ENCODE measurements at places on chromosomes 2 and 18. TPM values are rescaled to one million over a fixed set of nuclear protein-coding genes. Genes with fewer than 3 reads are reported as not detected.

DNA sequence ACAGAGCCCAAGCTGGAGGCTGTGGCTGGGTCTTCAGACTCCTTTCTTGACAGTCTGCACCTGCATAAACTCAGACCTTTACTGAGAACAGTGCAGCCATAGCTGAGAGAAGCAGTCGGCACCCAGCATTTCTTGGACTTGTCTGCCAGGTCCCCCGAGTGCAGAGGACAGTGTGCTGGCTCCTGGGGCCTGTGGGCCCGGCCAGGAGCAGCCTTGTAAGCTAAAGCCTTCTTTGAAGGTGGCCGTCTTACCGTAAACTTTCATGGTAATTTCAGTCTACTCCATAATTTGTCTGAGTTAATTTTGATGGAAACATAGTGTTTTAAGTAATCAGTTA, 70.9 kb downstream of the LRRFIP1 start:
- ATAC-seq, result no peak

GRCh38 chr2:130884013-130884412, 47.3 kb downstream of the ARHGEF4 start:
- no peak for ATAC-seq

DNA sequence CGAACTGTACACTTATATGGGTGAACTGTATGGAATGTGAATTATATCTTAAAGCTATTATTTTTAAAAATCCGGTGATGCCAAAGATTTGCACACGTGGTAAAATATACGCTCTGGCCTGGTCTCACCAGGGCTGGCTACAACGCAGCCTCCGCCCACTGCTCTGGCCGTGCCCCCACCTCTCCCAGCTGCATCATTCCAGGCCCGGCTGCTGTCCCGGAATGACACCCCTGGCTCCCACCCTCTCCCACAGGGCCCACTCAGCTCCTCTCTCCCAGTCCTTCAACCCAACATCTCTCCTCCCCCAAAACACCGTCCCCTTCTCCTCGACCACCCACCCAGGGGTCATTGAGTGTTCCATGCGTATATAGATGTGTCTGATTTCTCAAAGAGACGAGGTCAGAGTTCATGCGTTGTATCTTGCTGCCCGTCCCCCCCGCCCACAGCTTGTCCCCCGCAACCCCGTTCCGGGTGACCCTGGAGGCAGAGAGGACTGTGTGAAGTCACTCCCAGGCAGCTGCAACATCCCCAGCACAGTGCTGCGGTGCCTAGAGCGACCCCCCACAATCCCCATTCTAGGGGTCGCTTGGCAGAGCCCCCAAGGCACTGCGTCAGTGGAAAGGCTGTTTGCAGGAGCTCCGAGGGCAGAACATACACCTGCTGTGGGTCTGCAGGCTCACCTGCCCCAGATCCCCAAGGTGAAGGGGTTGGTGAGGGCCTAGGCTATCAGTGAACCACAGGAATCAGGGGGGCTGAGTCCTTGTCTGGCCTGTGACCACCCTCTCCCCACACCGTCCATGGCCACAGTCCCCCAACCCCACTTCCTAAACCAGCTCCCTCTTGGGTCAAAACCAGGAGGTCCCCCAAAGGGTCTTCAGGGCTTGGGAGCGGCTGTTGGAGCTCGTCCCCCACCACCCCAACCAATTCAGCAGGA, 13.3 kb downstream of the DNMT3A start:
- ATAC-seq, result no peak

- ATAC-seq, result no peak
Measured at GRCh38 chr2:95017836-95018235, 7.7 kb upstream of the MAL start.

DNA sequence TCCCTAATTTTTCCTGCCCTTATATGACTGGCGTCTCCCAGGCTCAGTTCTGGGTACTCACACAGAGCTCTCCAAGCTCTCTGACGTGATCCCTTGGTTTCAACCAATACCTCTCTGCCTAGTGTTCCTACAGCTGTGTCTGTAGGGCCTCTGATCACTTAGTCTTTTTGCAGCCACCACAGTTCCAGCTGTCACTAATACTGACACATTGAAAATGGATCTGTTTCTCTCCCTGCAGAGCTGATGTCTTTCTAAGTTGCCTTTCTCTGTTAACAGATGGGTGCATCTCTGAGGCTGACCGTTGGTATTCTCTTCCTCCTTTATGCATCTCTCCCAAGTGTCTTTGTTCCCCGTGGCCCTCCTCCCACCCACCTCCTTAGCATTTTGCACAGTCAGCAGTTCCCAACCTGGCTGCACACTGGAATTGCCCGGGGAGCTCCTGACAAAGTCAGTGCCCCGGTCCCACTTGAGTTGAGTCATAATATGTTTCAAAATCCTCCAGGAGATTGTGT, 62.5 kb downstream of the CERS6 start:
- ATAC-seq, result peak; percentile 65

ALPP gene
- total RNA-seq, result not detected

AOX1 gene
- 0.52 TPM for total RNA-seq

DSG1 gene
- not detected for total RNA-seq

DNA sequence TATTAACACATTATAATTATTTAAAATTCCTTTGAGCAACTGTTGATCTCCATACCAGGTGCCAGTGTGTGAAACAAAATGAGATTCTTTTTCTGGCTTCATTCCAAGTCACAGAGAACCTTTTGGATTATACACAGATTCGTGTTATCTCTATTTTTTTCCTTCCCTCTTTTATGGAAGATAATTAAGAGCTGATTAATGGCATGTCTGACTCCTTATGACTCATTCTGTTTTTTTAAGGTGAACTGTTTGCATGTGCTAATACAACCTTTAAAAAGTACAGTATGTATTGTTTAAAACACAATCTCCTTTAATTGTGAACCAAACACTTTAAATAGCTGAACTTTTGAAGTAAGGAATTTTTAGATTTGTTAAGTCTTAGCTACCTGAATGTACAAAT, 39.3 kb downstream of the PELI1 start:
- ATAC-seq, result peak; percentile 36

LRRC30 gene
- not detected for total RNA-seq

- peak; percentile 31 for ATAC-seq
Measured at GRCh38 chr2:96945014-96945413, 41.4 kb downstream of the FAM178B start.

Data from motor neuron (in vitro differentiated cells).